ENCODE measurements at places on chromosomes 2 and 18.

DNA sequence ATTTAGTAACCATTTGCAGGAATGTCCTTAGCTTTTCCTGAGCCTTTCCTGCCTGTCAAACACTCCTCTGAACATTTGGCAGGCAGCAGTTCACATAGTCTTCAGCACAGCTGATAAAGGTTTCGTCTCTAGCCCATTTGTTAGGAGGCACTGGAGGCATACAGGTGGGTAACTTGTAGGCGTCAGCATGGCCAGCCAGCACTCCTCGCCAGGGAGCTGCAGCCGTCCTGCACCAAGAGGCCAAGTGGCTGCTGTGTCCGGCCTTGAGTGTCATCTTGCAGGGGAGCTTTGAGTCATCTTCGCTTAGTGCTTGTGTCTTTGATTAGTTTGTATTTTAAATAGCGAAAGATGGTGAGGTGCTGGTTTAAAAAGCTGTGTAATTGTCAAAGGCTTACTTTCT, 120.3 kb upstream of the NFATC1 start:
- DNase-seq: no peak

DNA sequence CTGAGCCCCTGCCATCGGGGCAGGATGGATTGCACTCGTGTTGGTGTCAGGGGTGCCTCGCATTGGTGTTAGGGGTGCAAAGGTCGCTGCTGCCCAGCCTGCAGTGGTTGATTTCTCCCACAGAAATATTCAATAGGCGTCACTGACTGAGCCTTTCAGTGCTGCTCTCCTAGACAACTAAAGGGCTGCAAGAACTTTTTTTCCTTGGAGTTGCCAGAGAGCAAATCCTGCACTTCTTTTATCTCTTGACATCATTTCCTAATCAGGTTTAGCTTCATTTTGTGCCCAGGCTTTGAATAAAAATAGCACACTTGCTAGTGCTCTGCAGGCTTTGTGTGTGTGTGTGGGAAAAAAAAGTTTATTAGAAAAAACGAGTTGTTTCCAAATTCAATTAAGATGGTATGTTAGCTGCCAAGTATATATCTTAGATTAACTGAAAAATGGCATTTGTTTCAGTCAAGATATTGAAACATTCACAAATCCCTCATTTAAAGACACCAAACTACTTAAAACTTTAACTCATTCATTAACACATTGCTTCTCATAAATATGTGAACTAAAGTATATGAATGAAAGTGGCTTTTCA, 125.6 kb downstream of the SOCS6 start:
- DNase-seq: no peak

GRCh38 chr2:60819155-60819862, 62.1 kb upstream of the REL start:
- DNase-seq: peak; percentile 79

GRCh38 chr18:31500051-31500688, 2.2 kb downstream of the DSG2 start:
- DNase-seq: no peak

DNA sequence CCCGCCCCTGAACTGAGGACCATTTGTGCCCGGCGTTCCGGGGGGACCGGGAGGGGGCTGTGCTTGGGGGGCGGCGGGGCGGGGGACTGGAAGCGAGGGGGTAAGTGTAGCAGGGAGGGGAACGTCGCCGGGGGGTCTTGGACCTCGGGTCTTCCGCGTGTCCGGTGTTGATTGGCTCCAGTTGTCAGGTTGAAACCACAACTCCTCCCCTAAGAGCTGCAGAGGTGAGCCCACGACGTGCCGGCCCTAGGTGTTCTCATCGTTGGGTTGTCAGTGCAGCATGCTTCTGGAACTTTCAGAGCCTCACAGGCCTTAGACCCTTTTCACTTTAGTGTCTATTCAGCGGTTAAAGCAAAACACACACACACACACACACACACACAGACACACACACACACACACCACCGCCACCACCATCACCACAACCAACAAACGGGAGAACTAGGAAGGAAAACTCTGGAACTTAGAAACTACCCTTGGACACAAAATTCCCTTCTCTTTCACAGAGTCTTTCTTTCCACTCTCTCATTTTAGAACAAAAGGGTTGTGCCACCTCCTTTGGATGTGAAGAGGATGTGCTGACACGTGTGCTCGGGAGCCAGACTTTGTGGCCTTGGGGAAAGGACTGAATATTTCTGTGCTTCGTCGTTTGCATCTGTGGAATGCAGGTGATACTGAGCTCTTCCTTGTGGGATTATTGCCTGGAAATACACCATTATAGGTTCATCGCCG, 6.7 kb upstream of the DLX2 start:
- DNase-seq: no peak
